ENCODE measurements at places on chromosomes 7 and 10. TPM values are rescaled to one million over a fixed set of nuclear protein-coding genes. Genes with fewer than 3 reads are reported as not detected.

Gene DRGX
- not detected for total RNA-seq

- peaks cover 5% of the 10 kb centered on the region for H3K4me1 ChIP-seq
- DNase-seq, result no peak
- peaks cover 2% of the 10 kb centered on the region for H3K27me3 ChIP-seq
- no peaks in the 10 kb centered on the region for H3K36me3 ChIP-seq
- H3K27ac ChIP-seq, result no peak overlapping the region
Observed at GRCh38 chr10:46220872-46221538, 65.8 kb upstream of the ANTXRL start.

DNA sequence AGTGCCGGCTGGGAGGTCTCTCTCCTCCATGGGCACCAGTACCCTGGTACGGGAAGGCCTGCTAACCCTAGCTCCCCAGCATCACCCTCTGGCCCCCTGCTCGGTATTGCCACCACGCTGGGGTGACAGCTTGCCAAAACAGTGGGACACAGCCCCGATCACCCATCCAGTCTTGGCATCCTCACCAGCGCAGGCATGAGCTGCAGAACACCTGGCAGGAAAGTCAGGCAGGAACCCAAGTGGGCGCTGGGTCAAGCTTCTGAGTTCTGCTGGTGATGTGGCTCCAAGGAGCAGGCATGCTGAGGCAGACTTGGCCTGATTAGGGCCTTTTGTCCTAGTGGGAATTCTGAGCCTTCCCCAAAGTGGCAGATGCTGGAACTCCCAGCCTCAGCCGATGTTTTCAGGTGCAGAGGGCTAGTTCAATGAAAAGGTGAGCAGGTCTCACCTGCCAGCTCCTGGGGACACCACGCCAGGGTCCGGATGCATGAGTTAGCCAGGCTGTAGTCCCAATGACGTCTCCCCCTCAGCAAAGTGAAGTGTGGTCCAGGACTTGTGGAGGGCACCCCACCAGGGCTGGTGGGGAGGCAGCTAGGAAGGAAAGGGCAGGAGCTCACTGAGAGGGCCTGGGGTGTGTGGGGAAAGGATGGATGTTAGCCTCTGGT lies 8.5 kb upstream of the ZNF22 start:
- no peak overlapping the region for H3K27ac ChIP-seq
- no peak overlapping the region for H3K4me3 ChIP-seq
- H3K4me1 ChIP-seq, result peaks cover 13% of the 10 kb centered on the region

DNA sequence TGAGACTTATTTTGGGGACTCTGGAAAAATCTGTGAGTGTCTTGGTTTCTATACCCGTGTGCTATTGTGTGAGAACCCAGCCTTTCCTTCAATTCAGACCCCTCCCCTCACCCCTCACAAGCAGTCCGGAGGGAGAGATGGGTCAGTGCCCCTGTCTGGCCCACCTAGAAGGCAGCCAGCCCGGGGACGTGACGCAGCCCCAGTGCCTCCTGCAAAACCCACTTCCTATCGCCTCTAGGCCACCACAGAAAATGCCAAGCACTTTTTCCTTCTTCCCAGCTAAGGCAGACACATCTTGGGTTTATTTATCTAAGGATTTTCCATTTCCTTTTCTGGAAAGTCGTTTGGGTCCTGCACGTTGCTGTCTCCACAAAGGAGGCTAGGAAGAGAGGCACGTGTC lies 11.6 kb upstream of the AQP1 start:
- H3K4me3 ChIP-seq, result no peak overlapping the region
- H3K4me1 ChIP-seq, result no peaks in the 10 kb centered on the region
- DNase-seq, result no peak
- H3K27me3 ChIP-seq, result peaks cover 4% of the 10 kb centered on the region

DNA sequence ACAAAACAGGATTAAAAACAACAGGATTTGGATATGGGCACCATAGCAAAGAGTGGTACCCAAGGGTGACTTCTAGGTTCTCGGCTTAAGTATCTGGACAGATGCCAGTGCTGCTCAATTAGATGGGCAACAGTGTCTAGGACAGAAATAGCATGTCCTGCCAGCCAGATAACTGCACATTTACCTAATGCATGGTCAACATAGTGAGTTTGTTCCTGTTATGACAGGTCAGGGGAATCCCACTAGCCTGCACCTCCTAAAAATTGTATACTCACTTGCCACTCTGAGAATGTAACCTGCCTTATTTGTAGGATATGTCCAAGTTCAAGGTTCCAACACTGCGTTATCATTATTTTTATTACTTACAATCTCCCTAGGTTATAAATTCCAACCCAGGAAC lies 471.7 kb downstream of the GRM8 start:
- H3K36me3 ChIP-seq, result no peaks in the 10 kb centered on the region
- H3K4me3 ChIP-seq, result no peak overlapping the region
- H3K27ac ChIP-seq, result no peak overlapping the region
- H3K4me1 ChIP-seq, result no peaks in the 10 kb centered on the region
- H3K27me3 ChIP-seq, result peaks cover 7% of the 10 kb centered on the region

GRCh38 chr10:119313644-119314043 lies 106.3 kb downstream of the GRK5 start:
- peaks cover 64% of the 10 kb centered on the region for H3K4me1 ChIP-seq
- peak; percentile 89 for DNase-seq
- H3K27ac ChIP-seq, result peak overlapping the region; percentile 86
- peaks cover 27% of the 10 kb centered on the region for H3K27me3 ChIP-seq
- H3K36me3 ChIP-seq, result peaks cover 13% of the 10 kb centered on the region

DNA sequence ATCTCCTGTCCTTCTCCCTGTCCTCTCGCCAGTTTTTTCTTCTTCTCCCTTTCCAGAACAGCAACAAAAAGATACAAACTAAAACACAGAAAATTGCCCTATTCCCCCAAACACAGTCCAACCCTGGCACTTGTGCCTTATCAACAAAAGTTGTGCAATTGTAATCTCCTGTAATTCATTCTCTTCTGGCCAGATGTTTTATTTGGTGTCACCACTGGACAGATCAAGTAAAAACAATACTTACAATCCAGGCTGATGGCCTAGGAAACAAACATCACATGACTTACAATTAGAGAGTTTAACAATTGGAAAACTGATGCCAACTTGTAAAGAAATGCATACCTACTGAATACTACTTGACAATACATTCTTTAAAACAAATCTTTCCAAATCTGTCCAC lies 231.6 kb downstream of the ETV1 start:
- H3K27me3 ChIP-seq, result no peaks in the 10 kb centered on the region
- no peak overlapping the region for H3K27ac ChIP-seq
- H3K4me1 ChIP-seq, result peaks cover under 1% of the 10 kb centered on the region
- H3K4me3 ChIP-seq, result no peak overlapping the region
- DNase-seq, result no peak

Gene TCERG1L
- total RNA-seq, result 0.10 TPM

- DNase-seq, result no peak
- no peaks in the 10 kb centered on the region for H3K27me3 ChIP-seq
- peaks cover 2% of the 10 kb centered on the region for H3K4me1 ChIP-seq
Observed at GRCh38 chr10:36462194-36462593, 663.2 kb upstream of the ANKRD30A start.

Gene PTN
- not detected for total RNA-seq

GRCh38 chr7:159329818-159330378 lies 185.2 kb upstream of the VIPR2 start:
- peaks cover 5% of the 10 kb centered on the region for H3K27me3 ChIP-seq
- no peaks in the 10 kb centered on the region for H3K4me1 ChIP-seq
- DNase-seq, result no peak
- no peak overlapping the region for H3K27ac ChIP-seq
- H3K4me3 ChIP-seq, result no peak overlapping the region

- H3K27me3 ChIP-seq, result peaks cover 5% of the 10 kb centered on the region
- no peaks in the 10 kb centered on the region for H3K4me1 ChIP-seq
- H3K36me3 ChIP-seq, result peaks cover 7% of the 10 kb centered on the region
- no peak for DNase-seq
- H3K4me3 ChIP-seq, result no peak overlapping the region
Observed at GRCh38 chr10:34985823-34986222, 104.3 kb downstream of the CUL2 start.

- H3K4me1 ChIP-seq, result no peaks in the 10 kb centered on the region
- no peak overlapping the region for H3K27ac ChIP-seq
- no peaks in the 10 kb centered on the region for H3K36me3 ChIP-seq
- H3K4me3 ChIP-seq, result no peak overlapping the region
Observed at GRCh38 chr7:116630357-116630756, 41.6 kb upstream of the MET start.

- DNase-seq, result no peak
- H3K4me1 ChIP-seq, result no peaks in the 10 kb centered on the region
- no peaks in the 10 kb centered on the region for H3K27me3 ChIP-seq
- no peak overlapping the region for H3K27ac ChIP-seq
- H3K4me3 ChIP-seq, result no peak overlapping the region
Observed at GRCh38 chr7:94313926-94314325, 80.8 kb upstream of the COL1A2 start.

DNA sequence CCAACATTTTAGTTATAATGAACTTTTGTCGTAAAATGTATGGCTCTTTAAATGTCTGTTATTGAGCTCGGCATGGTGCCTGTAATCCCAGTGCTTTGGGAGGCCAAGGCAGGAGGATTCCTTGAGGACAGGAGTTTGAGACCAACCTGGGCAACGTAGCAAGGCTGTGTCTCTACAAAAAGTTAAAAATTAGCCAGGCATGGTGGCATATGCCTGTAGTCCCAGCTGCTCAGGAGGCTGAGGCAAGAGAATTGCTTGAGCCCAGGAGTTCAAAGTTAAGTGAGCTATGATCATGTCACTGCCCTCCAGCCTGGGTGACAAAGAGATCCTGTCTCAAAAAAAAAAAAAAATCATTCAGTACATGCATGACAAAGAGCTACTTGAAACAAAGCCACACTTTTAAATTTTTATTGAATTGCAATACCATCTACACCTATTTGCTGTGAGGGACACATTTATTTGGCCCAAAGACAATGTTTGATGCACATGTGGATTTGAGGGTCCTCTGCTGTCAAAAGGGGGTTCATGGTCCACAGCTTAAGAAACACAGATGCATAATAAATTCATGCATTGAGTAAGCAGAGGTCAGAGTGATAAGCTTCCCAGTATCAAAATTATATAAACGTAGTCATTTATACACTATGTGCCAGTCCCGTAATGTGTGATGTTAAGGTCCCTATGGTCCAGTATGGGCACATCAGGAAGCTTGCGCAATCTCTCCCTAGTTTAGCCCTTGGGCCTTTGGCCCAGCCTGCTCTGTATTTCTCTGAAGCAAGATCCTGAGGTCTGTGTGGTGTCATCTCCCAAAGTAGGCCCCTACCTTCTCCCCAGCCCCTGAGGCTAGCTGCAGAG lies 4.4 kb upstream of the MALSU1 start:
- H3K4me3 ChIP-seq, result no peak overlapping the region
- no peak overlapping the region for H3K27ac ChIP-seq
- DNase-seq, result no peak
- H3K27me3 ChIP-seq, result no peaks in the 10 kb centered on the region
- peaks cover 14% of the 10 kb centered on the region for H3K4me1 ChIP-seq

- H3K4me1 ChIP-seq, result peaks cover 11% of the 10 kb centered on the region
- H3K36me3 ChIP-seq, result no peaks in the 10 kb centered on the region
Observed at GRCh38 chr10:15245530-15245929, 77.0 kb upstream of the NMT2 start.

- peaks cover 2% of the 10 kb centered on the region for H3K4me1 ChIP-seq
- DNase-seq, result no peak
Observed at GRCh38 chr10:58480321-58480720, 32.4 kb upstream of the BICC1 start.

DNA sequence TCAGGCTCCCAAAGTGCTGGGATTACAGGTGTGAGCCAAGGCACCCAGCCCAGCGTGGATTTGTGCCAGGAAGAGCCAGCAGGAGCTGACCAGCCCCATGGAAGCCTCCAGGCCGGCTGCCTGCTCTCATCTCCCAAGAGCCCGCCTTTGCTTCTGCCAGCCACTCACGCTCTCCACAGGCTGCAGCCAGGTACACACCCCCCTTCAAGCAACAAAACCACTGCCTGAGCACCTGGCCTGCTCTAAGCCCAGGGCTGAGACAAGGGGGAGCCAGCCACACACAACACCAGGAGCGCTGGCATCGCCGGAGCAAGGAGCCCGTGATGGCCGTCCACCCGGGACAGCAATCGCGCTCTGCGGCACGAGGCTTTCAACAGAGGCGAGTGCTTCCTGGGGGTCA lies 34.5 kb downstream of the MAD1L1 start:
- no peak overlapping the region for H3K27ac ChIP-seq
- H3K4me3 ChIP-seq, result no peak overlapping the region
- peaks cover 3% of the 10 kb centered on the region for H3K4me1 ChIP-seq
- no peaks in the 10 kb centered on the region for H3K36me3 ChIP-seq
- DNase-seq, result no peak
- no peaks in the 10 kb centered on the region for H3K27me3 ChIP-seq

DNA sequence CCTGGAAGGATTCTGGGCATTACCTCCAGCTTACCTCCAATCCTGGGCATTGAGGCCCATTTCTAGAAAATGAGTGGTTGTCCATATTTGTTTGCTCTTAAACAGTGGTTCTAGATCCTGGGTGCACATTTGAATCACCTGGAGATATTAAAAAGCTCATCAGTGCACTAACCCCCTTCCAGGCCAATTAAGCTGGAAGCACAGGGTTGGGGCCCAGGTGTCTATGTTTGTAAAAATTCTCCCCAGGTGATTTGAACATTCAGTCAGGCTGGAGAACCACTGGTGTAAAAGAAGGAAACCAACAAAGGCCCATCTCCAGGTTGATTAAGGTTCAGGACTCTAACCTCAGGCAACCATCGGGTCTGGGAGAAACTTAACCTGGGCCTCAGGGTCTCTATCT lies 102.6 kb upstream of the NANOS1 start:
- H3K4me1 ChIP-seq, result peaks cover 9% of the 10 kb centered on the region
- DNase-seq, result no peak
- H3K27ac ChIP-seq, result no peak overlapping the region
- H3K27me3 ChIP-seq, result peaks cover 33% of the 10 kb centered on the region

- peaks cover 48% of the 10 kb centered on the region for H3K27me3 ChIP-seq
- H3K36me3 ChIP-seq, result no peaks in the 10 kb centered on the region
- no peak overlapping the region for H3K4me3 ChIP-seq
- H3K27ac ChIP-seq, result no peak overlapping the region
Observed at GRCh38 chr10:7672341-7673134, 5.8 kb upstream of the ITIH5 start.

Gene DNAJB9
- total RNA-seq, result 41.2 TPM

- DNase-seq, result no peak
- H3K4me3 ChIP-seq, result no peak overlapping the region
- H3K27me3 ChIP-seq, result no peaks in the 10 kb centered on the region
- no peaks in the 10 kb centered on the region for H3K4me1 ChIP-seq
Observed at GRCh38 chr7:69282946-69283345, 315.3 kb upstream of the AUTS2 start.

DNA sequence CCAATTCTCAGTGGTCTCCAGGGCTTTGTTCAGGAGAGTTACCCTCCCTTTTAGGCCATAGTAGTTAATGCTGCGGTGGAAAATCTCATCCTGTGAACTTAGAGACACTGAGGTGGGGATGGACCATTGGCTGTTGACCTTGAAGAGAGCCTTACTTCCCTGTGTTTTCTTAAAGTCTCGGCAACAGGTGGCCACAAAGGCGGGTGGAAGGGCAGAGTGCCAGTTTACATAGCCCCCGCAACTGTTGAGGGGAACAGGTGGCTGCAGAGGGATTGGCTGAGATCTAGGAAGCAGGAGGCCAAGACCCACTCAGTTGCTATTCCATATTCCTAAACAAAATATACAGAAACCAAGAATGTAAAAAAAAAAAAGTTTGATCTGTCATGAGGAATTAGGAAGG lies 160.6 kb downstream of the ST7 start:
- H3K4me3 ChIP-seq, result no peak overlapping the region
- no peak for DNase-seq
- H3K27ac ChIP-seq, result no peak overlapping the region
- peaks cover 16% of the 10 kb centered on the region for H3K4me1 ChIP-seq

Gene LEP
- total RNA-seq, result not detected

All from natural killer cell treated with Interleukin-12 subunit alpha and Interleukin-12 subunit beta and Interleukin-15 and Interleukin-18, amount 100 ng/mL, for 72 hours (primary cell).